ENCODE measurements at places on chromosomes 4 and X.

DNA sequence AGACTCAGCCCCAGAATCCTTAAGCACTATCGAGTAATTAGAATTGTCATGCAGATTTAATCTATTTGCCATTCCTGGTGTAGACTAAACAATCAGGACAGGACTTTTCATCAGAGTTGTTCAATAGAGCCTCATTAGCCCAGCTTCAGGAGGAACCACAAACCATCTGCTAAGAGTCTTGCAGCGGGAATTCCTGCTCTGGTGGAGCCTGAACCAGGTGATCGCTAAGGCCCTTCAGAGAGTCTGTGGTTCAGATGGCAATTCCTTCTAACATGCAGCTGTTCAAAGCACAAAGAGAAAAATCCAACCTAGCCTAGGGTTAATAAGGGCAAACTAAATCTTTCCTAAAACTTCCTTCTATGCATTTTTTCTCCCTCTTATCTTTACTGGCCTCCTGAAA is 119.1 kb upstream of the CPEB2 start:
- DNase-seq = no peak

GRCh38 chr4:68599150-68599549 is 23.0 kb upstream of the UGT2B17 start:
- no peak for DNase-seq

DNA sequence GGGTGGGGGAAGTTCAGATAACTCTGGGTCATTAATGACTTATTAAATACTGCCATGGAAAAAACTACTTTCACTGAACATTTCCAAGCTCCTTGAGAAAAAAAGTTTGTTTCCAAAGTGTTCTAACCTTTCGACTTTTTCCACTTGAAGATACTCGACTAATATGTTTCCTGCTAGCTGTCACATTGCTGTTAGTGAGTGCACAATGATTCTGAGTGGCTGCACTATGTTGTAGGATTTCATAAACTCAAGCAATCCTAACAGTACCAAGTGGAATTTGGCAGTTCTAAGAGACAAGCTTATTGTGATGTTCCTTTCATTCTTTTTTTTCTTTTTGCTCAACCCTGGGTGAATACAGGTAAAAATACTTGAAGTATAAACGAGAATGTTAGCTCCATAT is 33.4 kb downstream of the GRXCR1 start:
- no peak for DNase-seq

DNA sequence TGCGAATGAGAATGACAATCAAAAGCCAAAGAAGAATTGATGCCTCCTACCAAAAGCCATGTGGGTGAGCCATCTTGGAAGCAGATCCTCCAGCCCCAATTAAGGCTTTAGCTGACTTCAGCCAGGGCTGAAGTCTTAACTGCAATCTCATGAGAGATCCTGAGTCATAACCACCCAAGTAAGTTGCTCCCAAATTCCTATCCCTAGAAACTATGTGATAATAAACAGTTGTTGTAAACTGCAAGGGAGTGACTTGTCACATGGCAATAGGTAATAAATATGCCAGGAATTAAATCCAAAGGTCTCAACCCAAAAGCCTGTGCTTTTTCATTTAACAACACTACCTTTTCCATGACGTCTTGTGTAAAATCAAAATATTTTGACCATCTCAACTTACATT is 154.2 kb upstream of the TBL1X start:
- no peak for DNase-seq

DNA sequence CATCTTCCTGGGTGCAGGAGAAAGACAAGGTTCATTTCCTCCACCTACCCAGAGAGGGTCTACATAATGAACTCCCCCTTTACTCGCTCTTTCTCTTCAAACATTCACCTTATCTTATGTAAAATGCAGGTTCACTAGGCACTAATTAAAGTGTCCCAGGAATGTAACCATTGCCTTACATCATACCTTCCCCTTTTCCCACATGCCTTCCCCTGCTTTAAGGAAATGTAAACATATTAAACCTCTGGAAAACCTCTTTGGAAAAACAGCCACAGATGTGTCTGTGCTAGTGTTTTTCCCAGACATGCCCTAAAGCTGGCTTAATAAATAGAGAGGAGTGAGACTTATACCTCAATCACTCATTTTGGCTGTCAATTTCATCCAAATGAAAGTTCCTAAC is 15.8 kb downstream of the TBC1D9 start:
- no peak for DNase-seq

DNA sequence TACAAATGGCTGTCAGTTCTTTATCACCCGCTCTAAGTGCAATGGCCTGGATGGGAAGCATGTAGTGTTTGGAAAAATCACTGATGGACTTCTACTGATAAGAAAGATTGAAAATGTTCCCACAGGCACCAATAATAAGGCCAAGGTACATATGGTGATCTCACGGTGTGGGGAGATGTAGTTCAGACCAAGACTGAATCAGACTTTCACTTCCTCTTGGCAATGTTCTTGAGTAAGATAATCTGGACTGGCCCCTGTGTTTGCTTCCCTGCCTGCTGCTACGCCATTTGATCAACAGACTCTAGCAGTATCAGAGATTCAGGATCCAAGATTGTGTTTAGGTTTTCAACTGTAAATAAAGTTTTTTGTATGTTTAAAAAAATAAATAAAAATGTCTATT is 682.2 kb upstream of the AMOT start:
- DNase-seq = no peak

DNA sequence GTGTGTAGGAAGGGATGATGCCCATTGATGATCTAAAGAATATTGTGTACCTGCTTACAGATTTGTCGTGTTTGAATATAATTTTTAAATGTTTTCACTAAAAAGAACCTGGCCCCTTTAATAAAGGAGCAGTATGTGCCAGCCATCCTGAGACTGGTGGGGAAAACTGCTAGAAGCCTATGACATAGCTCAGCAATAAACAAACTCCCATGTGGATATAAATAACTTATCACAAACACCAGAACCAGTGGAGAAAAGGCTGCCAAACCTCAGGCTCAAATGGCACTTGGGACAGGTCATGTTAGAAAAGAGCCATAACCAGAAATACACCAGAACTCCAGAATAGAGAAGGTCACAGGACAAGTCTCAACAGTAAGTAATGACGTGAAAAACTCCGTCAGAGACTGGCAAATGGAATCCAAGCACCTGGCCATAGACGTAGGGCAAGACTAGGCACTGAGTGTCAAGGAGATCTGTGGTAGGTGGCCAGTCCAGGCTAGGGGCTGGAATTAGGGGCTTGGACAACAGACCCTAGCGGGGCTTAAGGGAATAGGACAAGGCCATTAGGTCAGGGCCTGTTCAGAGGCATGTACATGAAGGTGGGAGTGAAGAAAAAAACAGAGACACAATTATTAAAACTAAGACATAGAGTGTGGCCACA is 11.7 kb upstream of the QRFPR start:
- DNase-seq = no peak

GRCh38 chrX:9966775-9967408 is at the start of gene CLDN34:
Gene CLDN34 (plus strand): TSS chrX:9967358. CDS start chrX:9967358, 0 bp downstream.
- no peak for DNase-seq

DNA sequence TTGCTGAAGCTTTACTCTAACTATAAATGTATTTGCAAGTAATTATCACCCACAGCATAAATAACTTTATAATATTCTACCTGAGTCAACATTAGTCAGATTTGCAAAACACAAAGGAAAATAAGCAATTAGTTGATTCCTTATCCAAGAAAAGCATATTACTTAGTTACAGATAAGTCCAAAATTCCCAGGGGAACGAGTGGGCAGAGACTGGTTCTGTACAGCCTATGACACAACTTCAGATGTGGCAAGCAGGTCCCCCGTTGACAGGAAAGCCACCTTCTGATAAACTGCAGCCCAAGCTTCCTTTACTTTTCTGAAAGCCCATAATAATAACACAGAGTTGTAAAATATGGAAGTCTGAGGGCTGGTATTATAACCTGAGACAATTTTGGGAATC is 62.4 kb upstream of the NDP start:
- no peak for DNase-seq

DNA sequence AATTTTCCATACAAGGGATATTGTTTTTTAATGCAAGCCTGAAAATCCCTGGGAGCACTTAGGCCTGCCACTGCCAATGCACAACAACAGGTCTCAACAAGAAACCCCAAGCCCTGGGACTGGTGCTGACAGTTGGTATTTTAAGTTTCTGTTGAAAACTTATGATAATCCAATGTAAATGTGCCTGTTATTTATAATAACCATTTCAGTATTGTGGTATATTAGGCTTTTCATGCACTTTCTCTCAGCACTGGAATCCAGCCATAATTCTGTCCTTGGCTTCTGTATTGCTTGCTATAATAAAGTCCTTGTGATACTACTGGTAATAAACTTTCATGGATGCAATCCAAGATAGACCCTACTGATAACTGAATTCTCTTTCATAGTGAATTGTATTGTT is 218.9 kb downstream of the PCDH7 start:
- no peak for DNase-seq

DNA sequence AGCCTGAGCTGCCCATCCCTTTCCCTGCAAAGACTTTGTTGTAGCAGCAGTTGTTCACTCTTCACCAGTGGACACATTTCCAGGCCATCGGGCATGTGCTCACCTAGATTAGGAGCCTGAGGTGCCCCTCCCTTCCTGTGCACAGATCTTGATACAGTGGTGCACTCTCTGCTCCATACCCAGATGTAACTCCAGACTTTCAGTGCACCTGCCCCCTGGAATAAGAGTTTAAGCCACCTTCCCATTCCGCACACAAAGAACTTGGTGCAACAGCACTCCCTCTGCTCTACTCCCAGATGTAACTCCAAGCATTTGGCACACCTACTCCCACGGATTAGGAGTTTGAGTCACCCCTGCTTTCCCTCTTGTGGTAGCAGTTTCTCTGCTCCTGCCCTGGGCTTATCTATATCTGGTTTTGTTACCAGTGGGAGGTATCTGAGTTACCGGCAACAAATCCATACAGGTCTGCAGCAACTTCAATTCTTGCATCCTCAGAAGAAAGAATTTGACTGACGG is 36.0 kb upstream of the PLK4 start:
- no peak for DNase-seq

GRCh38 chr4:125123570-125124109 is 191.1 kb upstream of the FAT4 start:
- no peak for DNase-seq

DNA sequence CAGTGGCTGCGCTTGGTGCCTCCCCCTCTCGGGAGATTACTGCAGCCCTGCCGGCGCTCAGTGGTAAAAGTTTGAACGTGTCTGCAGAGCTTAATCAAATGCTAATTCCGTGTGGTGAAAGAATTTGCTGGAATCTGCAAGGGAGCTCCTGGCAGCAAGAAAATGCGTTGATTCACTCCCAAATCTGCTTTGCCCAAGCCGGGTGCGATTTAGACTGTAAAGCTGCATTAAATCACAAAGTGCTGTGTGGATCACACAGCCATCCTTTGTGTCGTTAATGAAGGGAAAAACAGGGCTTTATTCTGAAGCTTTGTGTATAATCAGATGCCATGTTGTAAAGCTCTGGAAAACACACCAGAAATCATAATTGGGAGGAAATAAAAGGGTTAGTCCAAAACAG is 444.1 kb downstream of the BCOR start:
- DNase-seq = no peak

GRCh38 chrX:72309297-72310071 is 3.8 kb upstream of the CITED1 start:
- DNase-seq = no peak

GRCh38 chrX:46643636-46644035 is 70.1 kb downstream of the CHST7 start:
- no peak for DNase-seq

- DNase-seq = no peak
Observed at GRCh38 chrX:13764765-13765164, 30.2 kb downstream of the OFD1 start.

DNA sequence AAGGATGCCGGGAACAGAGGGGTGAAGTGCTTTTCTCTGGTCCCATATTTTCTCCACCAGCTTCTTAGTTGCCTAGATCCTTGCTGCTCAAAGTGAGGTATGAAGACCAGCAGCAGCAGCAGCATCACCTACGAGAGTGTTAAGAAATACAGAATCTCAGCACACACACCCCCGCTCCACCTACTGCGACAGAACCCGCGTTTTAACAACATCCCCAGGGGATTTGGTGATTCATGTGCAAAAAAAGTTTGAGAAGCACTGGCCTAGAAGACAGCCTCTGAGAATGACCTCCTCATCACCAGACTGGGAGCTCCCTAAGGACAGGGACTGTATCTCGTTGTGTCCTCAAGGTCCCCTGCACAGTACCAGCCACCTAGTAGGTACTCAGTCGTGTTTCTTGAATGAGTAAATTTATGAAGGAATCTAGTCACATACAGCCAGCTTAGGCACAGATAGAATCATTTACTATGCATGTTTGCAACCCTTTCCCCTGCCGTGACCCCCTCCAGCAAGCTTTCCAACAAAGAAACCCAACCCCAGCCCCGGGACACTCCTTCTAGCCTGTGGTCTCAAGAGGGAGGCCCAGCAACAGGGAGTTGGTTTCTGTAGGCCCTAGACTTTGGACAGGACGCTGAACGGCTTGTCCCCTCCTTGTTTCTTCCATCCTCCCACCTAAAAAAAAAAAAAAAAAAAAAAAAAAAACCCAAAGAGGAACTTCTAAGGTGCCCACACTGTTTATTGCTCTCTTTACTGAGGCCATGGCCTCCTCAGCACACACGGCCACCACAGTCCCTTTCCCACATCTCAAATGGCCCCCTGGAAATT is 21.5 kb downstream of the RTL5 start:
- no peak for DNase-seq

DNA sequence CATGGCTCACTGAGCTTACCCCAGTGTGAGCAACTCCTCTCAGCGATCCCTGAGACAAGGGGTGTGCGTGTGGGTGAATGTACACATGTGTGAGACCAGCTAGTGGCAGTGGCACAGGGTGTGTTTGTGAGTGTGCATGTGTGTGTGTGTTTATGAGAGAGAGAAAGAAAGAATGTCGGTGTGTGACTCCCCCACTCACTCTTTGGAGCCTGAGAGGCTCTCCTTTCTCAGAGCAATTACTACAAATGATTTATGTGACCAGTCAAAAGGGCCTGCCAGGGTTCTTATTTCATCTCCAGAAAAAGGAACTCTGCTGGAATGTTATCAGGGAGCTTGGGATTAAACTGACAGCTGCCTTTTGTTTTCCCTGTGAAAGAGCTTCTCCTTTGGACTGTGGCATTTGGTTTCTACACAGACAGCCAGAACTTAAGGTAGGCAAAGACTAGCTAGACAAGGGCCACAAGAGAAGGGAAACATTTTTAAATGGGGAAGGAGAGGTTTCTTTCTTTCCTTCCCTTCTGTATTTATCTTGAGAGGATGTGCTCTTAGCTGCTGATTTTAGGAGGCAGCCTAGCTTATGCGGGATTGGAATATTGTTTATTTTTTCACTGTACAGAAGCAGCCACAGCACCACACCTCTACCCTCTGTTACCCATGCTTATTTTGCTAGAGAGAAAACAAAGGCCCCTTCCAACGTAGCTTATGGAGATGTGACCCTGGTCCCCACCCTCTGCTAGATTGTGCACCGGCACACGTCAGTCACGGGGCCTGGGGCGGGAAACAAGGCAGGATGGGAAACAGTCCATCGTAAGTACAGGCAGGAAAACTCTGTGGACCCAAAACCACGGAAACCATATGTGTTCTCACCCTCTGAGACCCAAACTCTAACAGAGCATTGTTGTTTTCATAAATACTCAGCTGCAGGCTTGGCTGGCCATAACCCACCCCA is 143.5 kb downstream of the MGST2 start:
- no peak for DNase-seq
